AG08396 (cell line): ENCODE measurements at places on chromosomes 12 and 14.

GRCh38 chr12:98221243-98221808 is 294.1 kb upstream of the TMPO start:
- no peak for DNase-seq

DNA sequence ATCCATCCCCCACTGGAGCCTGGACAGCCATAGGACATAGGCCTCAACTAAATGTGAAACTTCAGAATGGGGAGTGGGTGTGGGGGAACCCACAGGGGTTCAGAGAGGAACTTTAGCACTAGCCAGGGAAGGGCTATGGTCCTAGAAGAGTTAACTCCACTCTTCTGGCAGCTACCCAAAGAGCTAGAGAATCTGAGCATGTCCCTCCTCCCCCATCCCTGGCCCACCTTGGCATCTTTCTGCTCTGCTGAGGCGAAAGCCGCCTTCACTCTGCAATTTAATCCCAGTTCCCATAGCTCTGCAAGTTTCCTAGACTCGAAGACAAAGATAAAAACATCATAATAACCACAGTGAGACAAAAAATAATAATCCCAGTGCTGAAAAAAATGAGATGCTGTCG is 214.7 kb upstream of the RTL1 start:
- DNase-seq = no peak

DNA sequence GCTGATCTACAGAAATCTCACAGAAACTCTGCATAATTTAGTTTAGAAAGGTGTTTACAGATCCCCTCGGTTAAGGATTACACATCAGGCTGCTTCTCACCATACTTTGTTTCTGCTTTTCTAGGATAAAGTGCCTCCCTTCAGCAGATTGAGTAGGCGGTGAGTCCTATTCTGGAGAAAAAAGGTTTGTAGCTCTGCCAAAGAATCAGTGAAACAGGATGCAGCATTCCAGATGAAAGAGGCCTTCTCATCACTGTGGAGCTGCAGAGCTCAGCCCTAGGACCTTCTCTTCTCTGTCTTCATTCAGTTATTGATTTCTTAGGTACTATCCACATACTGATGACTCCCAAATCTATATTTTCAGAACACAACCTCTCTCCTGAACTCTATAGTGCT is 155.5 kb upstream of the KRR1 start:
- peak; percentile 42 for DNase-seq

DNA sequence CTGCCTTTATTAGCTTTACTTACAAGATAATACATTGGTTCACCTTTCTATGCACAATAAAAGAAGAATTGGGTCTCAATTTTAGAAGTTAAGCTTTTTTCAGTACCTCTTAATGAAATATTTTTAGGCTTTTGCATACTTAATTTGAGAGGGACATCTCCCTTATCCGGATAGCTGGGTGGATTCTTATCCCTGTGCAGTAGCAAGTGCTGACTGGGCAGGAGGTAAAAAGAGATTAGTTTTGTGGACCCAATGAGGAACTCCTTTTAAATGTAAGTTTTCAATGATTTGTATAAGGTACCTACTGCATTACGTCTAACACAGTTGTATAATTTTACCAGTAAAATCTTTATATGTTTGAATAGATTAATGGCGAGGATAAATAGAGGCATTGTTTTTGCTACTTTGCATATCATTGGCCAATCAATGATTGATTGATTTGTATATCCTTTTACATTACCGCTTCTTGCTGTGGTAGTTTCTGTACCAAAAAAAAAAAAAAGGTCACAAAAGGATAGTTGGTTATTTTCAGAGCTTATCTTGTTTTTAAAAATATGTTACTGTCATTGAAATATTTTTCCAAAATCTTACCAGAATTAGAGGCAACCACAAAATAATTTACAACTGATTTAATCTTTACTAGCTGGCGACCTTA is 2.2 kb downstream of the CPSF6 start:
- no peak for DNase-seq

GRCh38 chr12:53431187-53431586 is 7.5 kb downstream of the AMHR2 start:
- DNase-seq = no peak

DNA sequence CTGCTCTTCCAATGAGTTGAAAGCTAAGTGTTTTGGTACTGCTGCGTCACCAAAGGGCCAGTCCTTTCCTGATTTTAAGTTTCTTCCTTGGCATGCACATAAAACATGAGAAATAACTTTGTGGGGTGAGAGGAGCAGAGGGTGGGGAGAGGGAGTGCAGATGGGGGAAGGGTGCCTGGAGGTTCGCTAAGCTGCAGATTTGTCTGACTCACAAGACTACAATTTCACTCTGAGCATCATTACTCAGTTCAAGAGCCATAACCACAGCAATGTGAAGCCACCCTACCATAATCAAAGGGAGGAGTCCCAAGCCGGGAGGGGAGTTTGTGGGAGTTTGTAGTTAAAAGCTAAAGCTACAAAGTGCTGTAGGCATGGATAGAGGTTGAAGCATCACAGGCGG is 136.1 kb downstream of the ANO2 start:
- DNase-seq = peak; percentile 88

- no peak for DNase-seq
Measured at GRCh38 chr14:53952533-53952932, 4.1 kb downstream of the BMP4 start.

DNA sequence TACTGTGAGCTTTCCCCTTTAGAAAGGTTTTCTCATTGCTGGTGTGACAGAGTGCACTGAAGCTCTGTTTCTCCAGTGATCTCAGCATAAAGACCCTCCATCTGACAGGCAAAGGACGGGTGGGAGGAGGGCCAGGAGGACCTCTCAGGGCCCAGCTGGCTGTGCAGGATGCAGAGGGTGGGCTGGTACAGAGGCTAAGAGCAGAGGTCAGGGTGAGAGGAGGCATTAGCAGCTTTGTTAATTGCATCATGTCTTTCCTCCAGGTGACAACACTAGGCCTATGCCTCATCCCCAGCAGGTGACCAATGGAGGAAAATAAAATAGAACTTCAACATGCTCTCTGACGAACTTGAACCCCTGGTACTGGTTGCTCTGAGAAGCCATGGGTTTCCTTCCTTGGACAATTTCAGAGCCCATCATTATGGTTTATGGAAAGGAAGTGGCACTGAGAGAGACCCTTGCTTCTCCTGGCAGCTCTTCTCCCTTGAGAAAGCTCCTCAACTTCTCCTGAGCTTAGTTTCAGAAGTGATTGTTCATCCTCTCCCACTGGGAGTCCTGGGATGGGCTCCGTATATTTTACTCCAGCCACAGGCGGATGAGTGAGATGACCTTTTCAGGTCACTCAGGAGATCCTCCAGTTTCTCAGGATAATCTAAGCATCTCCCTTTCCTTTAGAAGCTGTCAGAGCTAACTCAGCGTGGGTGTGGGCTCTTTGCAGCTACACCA is 45.8 kb upstream of the ATP23 start:
- no peak for DNase-seq
